ENCODE measurements at places on chromosomes 6 and 20.

- no peak for DNase-seq
Observed at GRCh38 chr6:36703982-36704381, 6.4 kb downstream of the RAB44 start.

- no peak for DNase-seq
Observed at GRCh38 chr6:75025371-75025770, 180.5 kb downstream of the COL12A1 start.

DNA sequence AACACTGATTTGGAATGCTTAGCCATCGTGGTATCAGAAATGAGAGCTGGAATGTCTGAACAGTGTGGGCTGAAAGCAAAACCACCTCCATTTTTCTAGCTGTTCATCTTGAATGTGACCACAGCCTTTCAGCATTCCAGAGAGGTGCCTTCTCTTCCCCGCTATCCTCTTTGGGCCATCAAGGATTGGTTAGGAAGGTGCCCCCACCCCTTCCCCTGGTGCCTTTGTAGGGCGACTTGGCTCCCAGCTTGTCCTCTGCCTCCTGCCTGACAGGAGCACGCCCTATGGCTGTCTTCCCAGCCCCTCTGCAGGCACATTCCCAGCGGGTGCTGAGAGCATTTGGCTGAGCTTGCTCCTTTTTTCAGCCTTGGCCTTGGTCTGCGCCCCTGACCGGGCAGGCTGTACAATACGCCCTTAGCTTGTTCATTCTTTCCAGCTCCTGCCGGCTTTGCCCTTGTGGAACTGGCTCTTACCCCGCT lies 97.5 kb downstream of the ARMC2 start:
- DNase-seq = no peak

GRCh38 chr6:134195164-134195906 lies 122.6 kb downstream of the SGK1 start:
- DNase-seq = no peak

DNA sequence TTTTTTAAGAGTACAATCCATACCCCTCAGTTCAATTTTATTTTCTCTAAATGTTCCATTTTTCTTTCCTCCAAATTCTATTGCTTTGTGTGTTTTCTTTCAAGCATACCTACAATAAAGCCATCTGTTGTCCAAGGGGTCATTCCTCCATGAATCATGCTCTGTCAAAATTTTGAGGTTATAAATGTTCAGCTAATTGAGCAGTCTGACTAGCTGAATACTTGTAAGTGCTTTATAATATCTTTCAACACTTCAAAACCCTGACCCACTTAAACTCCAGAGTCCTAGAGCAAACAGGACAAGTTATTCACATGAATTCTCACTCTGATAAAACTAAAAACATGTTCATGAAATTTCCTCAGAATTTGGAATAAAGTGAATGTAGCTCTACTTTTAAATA lies 33.4 kb upstream of the EYA4 start:
- DNase-seq = no peak

Data from Panc1 (cell line).